CD4-positive, CD25-positive, alpha-beta regulatory T cell (primary cell): ENCODE measurements at places on chromosomes 6 and 20. TPM values are rescaled to one million over a fixed set of nuclear protein-coding genes. Genes with fewer than 3 reads are reported as not detected.

Gene BMP6
- total RNA-seq, result 1.2 TPM

DNA sequence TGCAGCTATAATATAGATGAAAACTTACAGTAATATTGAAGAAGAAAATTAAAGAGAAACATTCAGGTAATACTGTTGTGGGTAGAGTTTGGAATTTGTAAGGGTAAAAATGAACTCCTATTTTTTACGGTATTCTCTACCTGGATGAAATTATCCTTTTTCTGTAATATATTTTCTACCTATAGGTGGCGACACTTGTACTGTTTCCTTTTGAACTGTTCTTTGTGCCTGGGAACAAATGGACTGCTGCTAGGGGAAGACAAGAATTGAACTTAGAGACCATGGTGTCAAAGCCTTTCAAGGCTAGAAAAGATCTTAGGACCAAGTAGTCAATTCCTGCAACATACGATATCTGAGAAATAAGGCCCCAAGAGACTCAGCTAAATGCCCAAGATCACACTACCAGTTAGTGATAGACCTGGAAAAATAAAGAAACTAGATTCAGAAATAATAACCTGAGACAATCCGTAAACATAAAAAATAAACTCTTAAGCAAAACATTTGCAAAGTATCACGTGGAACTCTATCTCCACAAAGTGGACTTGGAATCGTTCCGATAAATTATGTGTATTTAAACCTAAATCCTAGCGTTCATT, 383.8 kb downstream of the TFAP2A start:
- DNase-seq, result no peak
- no peaks in the 10 kb centered on the region for H3K36me3 ChIP-seq
- no peak overlapping the region for H3K27ac ChIP-seq
- no peaks in the 10 kb centered on the region for H3K27me3 ChIP-seq
- H3K4me3 ChIP-seq, result no peak overlapping the region
- no peaks in the 10 kb centered on the region for H3K4me1 ChIP-seq

DNA sequence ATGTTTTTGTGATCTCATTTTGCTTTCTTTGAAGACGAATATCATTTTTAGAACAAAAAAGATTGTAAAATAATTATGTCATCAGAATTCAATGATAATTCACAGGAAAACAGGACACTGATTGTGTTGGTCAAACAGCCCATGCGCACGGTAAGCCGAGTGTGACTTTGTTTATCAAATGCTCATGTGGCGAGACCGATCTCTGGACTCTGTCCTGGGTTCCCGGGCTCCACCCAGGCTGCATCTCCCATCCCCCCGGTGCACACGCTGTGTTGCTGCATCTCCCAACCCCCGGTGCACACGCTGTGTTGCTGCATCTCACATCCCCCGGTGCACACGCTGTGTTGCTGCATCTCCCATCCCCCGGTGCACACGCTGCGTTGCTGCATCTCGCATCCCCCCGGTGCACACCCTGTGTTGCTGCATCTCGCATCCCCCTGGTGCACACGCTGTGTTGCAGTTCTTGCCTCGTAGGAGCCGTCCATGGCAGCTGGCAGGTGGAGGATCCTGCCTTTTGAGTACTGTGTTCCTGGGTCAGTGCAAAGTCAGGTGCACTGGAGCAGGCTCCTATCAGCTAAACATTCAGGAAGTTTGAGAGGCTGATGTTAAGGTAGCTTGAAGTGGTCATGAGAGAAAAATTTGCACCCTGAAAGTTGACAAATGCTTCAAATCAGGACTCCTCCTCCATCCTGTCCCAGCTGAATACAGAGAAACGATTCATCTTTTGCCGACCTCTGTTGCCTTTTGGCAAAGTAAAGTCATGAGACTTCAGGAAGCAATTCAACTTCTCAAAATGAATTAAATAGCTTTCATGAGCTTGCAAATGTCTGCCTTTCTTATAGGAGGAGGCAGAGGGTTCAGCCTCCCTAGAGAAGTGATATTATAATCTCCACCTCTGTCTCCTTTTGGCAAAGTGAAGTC, 77.1 kb upstream of the FRMD1 start:
- no peaks in the 10 kb centered on the region for H3K4me1 ChIP-seq
- H3K27me3 ChIP-seq, result no peaks in the 10 kb centered on the region
- no peak for DNase-seq

DNA sequence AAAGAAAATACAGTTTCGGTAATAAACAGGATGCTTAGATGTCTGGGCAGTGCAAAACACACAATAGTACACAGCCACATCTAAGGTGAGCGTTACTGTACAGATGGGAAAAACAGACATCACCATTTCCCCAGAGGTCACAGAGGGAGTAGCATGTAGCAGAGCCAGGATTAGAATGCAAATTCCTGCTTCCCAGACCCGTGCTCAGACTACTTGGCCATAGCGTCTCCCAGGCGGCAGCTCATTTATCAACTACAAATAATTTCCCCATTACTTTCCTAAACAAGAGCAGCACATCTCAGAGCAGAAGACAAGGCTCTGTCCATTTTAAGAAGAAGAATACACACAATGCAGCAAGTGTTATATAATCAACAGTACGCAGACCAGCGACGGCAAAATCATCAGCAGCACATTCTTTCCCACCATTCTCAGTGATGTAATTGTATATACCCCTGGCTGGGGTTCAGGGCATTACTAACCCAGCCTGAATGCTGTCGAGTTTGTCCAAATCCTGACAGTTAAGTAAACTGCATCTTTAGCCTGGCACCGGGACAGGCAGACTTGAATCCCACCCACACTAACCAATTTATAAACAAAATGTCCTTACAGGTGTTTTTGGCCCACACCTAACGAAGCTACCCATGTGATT, 61.9 kb downstream of the CNKSR3 start:
- no peaks in the 10 kb centered on the region for H3K4me1 ChIP-seq
- H3K36me3 ChIP-seq, result no peaks in the 10 kb centered on the region
- H3K4me3 ChIP-seq, result no peak overlapping the region
- H3K27me3 ChIP-seq, result no peaks in the 10 kb centered on the region
- no peak for DNase-seq

- no peaks in the 10 kb centered on the region for H3K4me1 ChIP-seq
- no peak overlapping the region for H3K4me3 ChIP-seq
- DNase-seq, result no peak
- no peaks in the 10 kb centered on the region for H3K36me3 ChIP-seq
- peaks cover 2% of the 10 kb centered on the region for H3K27me3 ChIP-seq
Measured at GRCh38 chr20:10370091-10370887, 63.7 kb downstream of the MKKS start.

DNA sequence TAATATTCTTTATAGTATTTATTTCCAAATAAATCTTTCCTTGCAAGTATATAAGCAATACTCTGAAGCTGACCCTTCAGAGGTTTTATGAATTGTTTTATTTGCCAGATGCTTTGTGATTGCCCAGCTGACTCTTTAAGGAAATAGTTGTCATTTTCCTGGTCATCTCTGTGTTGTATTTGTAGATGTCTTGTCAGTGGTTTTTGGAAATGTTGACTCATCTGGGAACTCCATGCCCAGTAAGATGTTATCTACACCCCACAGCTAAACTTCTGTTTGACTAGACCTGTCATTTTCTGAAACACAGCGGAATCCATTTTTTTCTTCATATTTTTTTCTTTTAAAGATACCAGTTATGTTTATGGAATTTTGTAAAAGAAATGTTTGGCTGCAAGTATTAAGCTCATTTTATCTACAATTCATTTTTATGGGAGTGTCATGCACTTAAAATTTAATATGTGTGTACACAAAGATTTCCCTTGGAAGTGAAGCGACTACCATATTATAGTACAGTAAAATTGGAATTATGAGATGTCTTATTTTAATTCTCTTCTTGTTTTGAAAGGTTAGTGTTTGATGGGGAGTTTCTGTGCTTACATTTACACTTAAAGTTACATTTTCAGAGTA, 491.0 kb downstream of the NKAIN2 start:
- H3K27ac ChIP-seq, result no peak overlapping the region
- H3K4me1 ChIP-seq, result no peaks in the 10 kb centered on the region
- H3K36me3 ChIP-seq, result no peaks in the 10 kb centered on the region
- no peak overlapping the region for H3K4me3 ChIP-seq
- DNase-seq, result no peak

GRCh38 chr20:10537850-10538480, 102.9 kb downstream of the SLX4IP start:
- no peak overlapping the region for H3K27ac ChIP-seq
- no peak for DNase-seq
- no peaks in the 10 kb centered on the region for H3K27me3 ChIP-seq
- no peaks in the 10 kb centered on the region for H3K36me3 ChIP-seq
- no peak overlapping the region for H3K4me3 ChIP-seq

- no peaks in the 10 kb centered on the region for H3K36me3 ChIP-seq
- DNase-seq, result no peak
- H3K4me1 ChIP-seq, result no peaks in the 10 kb centered on the region
- no peak overlapping the region for H3K4me3 ChIP-seq
- H3K27me3 ChIP-seq, result no peaks in the 10 kb centered on the region
Measured at GRCh38 chr20:24754691-24755090, 194.4 kb upstream of the CST7 start.

GRCh38 chr6:132021552-132022375, 70.6 kb upstream of the CCN2 start:
- H3K4me3 ChIP-seq, result no peak overlapping the region
- no peak overlapping the region for H3K27ac ChIP-seq
- no peaks in the 10 kb centered on the region for H3K27me3 ChIP-seq
- no peak for DNase-seq

DNA sequence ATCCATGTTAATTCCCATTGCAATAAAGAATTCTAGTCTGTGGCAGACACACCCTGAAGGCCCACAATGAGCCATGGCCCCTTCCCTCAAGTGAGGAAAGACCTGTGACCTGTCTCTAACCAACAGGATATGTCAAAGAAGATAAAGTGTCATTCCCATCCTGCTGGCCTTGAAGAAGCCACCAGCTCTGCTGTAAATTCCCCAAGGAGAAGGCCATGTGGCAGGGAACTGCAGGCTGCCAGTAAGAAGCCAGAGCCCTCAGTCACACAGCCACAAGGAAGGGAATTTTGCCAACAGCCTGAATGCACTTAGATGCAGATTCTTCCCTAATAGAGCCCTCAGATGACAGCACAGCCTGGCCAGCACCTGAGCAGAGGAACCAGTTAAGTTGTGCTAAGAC, 24.8 kb downstream of the VIP start:
- no peak for DNase-seq
- no peak overlapping the region for H3K27ac ChIP-seq
- H3K36me3 ChIP-seq, result no peaks in the 10 kb centered on the region

DNA sequence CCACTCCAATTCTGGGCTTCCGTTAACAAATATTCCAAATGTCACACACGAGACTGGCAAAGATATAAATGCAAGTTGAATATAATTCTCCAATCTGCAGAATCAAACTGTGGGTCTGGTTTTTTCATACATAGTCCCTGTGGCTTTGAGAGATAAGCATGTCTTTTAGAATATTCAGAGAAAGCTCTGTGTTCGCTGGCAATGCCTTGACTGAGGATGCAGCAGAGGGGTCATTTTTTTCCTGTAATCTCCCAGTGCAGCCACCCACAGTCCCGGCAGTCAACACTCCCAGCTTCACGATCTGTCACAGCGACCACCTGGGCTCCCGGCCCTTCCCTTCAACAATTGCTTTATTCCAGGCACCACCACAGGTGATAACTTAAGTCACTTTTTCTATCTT, 30.5 kb downstream of the MUC22 start:
- no peaks in the 10 kb centered on the region for H3K36me3 ChIP-seq
- H3K4me3 ChIP-seq, result no peak overlapping the region

- H3K4me1 ChIP-seq, result no peaks in the 10 kb centered on the region
- H3K36me3 ChIP-seq, result no peaks in the 10 kb centered on the region
- H3K27me3 ChIP-seq, result no peaks in the 10 kb centered on the region
- H3K27ac ChIP-seq, result no peak overlapping the region
- no peak overlapping the region for H3K4me3 ChIP-seq
Measured at GRCh38 chr20:11978496-11978895, 60.8 kb downstream of the BTBD3 start.

- H3K27me3 ChIP-seq, result no peaks in the 10 kb centered on the region
- no peaks in the 10 kb centered on the region for H3K4me1 ChIP-seq
Measured at GRCh38 chr6:82861121-82861520, 204.5 kb downstream of the UBE3D start.

- no peaks in the 10 kb centered on the region for H3K4me1 ChIP-seq
- no peaks in the 10 kb centered on the region for H3K36me3 ChIP-seq
- no peak overlapping the region for H3K4me3 ChIP-seq
- DNase-seq, result no peak
Measured at GRCh38 chr20:47672886-47673670, 112.2 kb downstream of the SULF2 start.
